ENCODE measurements at places on chromosomes 1 and 21. TPM values are rescaled to one million over a fixed set of nuclear protein-coding genes. Genes with fewer than 3 reads are reported as not detected.

The HSD3B2 gene
- total RNA-seq: not detected

GRCh38 chr1:65765631-65766030, 27.1 kb upstream of the PDE4B start:
- DNase-seq: no peak
- H3K27ac ChIP-seq: no peak overlapping the region
- no peaks in the 10 kb centered on the region for H3K27me3 ChIP-seq

DNA sequence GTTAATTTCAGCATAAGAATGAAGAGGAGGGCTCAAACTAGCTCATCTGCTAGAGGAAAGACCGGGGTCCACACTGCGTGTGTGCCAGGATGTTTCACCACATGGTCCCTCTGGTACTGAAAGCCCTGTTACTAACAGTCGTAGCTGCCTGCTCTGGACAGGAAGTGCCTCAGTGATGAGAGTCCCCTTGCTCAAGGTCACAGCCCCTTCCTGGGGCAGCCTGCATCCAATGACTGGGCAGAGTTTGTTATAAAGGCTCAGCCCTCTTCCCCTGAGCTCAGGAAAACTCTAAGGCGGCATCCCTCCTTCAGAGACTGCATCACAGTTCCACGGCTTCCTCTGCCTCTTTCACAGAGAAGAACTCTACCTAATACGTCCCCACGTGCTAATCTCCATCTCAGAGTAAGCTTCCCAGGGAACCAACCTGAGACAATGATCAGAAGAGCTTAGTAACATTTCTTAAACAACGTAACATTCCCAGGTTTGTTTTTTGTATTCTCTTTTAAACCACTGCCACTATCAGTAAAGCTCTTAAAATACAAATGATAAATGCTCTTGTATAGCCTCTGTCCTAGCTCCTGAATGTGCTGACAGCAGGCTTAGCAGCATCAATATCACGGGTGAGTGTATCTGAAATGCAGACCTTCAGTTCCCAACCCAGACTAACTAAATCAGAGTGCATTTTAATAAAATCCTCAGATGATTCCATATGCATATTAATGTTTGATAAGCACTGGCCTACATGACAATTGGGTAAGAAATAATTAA, 38.0 kb upstream of the ATP1A1 start:
- no peaks in the 10 kb centered on the region for H3K36me3 ChIP-seq
- peaks cover 3% of the 10 kb centered on the region for H3K4me1 ChIP-seq
- H3K27me3 ChIP-seq: no peaks in the 10 kb centered on the region
- H3K4me3 ChIP-seq: no peak overlapping the region
- peak; percentile 41 for DNase-seq

The SPEN gene
- total RNA-seq: 54.3 TPM

The MAN1A2 gene
- total RNA-seq: 25.4 TPM

The PBX1 gene
- 133 TPM for total RNA-seq

The DNALI1 gene
- 18.9 TPM for total RNA-seq

- DNase-seq: no peak
- no peak overlapping the region for H3K27ac ChIP-seq
- no peak overlapping the region for H3K4me3 ChIP-seq
- no peaks in the 10 kb centered on the region for H3K4me1 ChIP-seq
Measured at GRCh38 chr1:92442351-92442750, 44.4 kb downstream of the GFI1 start.

- H3K36me3 ChIP-seq: no peaks in the 10 kb centered on the region
- H3K27ac ChIP-seq: no peak overlapping the region
- H3K27me3 ChIP-seq: no peaks in the 10 kb centered on the region
- no peak for DNase-seq
- H3K4me3 ChIP-seq: no peak overlapping the region
Measured at GRCh38 chr1:25599969-25600610, 16.5 kb upstream of the MAN1C1 start.

DNA sequence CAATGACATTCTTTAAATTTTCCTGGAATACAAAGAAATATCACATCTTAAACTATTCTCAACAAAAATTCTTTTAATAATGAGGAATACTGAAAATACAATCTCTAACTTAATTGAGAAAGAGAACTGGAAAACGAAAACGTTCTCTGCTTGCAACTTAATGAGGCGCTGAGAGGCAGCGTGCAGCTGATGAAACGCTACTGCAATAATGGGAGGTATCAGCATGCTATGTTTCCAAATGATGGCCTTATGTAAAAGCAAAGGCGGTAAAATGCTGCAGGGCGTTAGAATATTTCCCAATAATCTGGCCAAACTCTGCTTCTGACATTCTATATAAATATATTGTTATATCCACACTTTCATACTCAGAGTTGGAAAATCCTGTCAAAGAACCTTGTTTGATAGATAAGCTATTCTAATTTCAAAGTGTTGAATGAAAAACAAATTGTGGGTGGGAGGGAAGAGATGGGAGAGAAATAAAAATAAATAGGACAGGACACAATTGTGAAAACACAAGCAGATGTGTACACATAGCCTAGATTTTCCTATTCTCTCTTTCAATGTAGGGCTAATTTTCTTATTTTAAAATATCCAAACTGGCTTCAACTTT, 70.9 kb downstream of the APP start:
- peaks cover 19% of the 10 kb centered on the region for H3K36me3 ChIP-seq
- H3K4me1 ChIP-seq: peaks cover 5% of the 10 kb centered on the region
- H3K27ac ChIP-seq: no peak overlapping the region
- H3K4me3 ChIP-seq: no peak overlapping the region

GRCh38 chr1:115266729-115267421, 71.2 kb downstream of the NGF start:
- no peaks in the 10 kb centered on the region for H3K27me3 ChIP-seq
- H3K4me3 ChIP-seq: no peak overlapping the region
- H3K36me3 ChIP-seq: no peaks in the 10 kb centered on the region
- no peaks in the 10 kb centered on the region for H3K4me1 ChIP-seq

- H3K27ac ChIP-seq: no peak overlapping the region
- peaks cover 14% of the 10 kb centered on the region for H3K27me3 ChIP-seq
- no peaks in the 10 kb centered on the region for H3K4me1 ChIP-seq
- no peaks in the 10 kb centered on the region for H3K36me3 ChIP-seq
- DNase-seq: no peak
- H3K4me3 ChIP-seq: no peak overlapping the region
Measured at GRCh38 chr1:161721738-161722343, 497 bp downstream of the FCRLB start.

GRCh38 chr1:155186067-155186793, 12.6 kb downstream of the TRIM46 start:
- H3K27me3 ChIP-seq: no peaks in the 10 kb centered on the region
- peak overlapping the region; percentile 22 for H3K4me3 ChIP-seq
- H3K36me3 ChIP-seq: peaks cover 32% of the 10 kb centered on the region
- H3K27ac ChIP-seq: no peak overlapping the region
- H3K4me1 ChIP-seq: peaks cover 3% of the 10 kb centered on the region

The SMIM12 gene
- 40.9 TPM for total RNA-seq

DNA sequence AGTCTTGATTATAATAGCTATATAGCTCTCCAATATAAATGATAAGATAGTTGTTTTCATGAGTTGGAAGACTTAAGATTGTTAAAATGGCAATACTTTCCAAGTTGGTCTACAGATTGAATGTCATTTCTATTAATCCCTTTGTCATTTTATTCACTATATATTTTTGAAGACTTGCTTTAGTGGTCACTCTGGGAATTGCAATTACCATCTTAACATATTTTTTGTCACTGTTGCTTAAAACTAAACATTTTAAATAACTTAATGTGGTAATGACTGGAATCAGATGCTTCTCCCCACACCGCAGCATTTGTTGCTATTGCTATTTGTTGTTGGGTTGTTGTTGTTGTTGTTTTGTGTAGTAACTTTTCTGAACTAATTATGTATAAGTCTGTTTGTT, 1592.9 kb downstream of the MRPL39 start:
- H3K4me3 ChIP-seq: no peak overlapping the region
- H3K27me3 ChIP-seq: no peaks in the 10 kb centered on the region
- no peaks in the 10 kb centered on the region for H3K4me1 ChIP-seq
- H3K36me3 ChIP-seq: peaks cover 9% of the 10 kb centered on the region
- no peak overlapping the region for H3K27ac ChIP-seq

The PRELP gene
- 0.07 TPM for total RNA-seq

GRCh38 chr1:108063703-108064102, 98.7 kb upstream of the VAV3 start:
- no peaks in the 10 kb centered on the region for H3K27me3 ChIP-seq
- DNase-seq: no peak
- no peak overlapping the region for H3K4me3 ChIP-seq
- H3K27ac ChIP-seq: no peak overlapping the region
- peaks cover 3% of the 10 kb centered on the region for H3K36me3 ChIP-seq

DNA sequence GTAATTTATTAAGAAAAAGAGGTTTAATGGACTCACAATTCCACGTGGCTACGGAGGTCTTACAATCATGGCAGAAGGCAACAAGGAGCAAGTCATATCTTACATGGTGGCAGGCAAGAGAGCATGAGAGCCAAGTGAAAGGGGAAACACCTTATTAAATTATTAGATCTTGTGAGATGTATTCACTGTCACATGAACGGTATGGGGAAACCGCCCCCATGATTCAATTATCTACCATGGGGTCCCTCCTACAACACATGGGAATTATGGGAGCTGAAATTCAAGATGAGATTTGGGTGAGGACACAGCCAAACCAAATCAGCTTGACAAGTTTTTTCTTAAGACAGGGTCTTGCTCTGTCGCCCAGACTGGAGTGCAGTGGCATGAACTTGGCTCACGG, 14.3 kb downstream of the DAP3 start:
- H3K27ac ChIP-seq: no peak overlapping the region
- no peaks in the 10 kb centered on the region for H3K27me3 ChIP-seq
- H3K4me3 ChIP-seq: no peak overlapping the region
- DNase-seq: no peak
- 0 out of 2 replicates have a peak, but pooled peaks cover 3% of the 10 kb centered on the region for H3K4me1 ChIP-seq
- peaks cover 31% of the 10 kb centered on the region for H3K36me3 ChIP-seq

GRCh38 chr21:26956216-26956615, 10.7 kb downstream of the ADAMTS5 start:
- no peaks in the 10 kb centered on the region for H3K36me3 ChIP-seq
- peaks cover 1% of the 10 kb centered on the region for H3K4me1 ChIP-seq
- H3K27me3 ChIP-seq: no peaks in the 10 kb centered on the region
- DNase-seq: no peak
- no peak overlapping the region for H3K4me3 ChIP-seq
- no peak overlapping the region for H3K27ac ChIP-seq

GRCh38 chr1:83500987-83501591, 497.8 kb downstream of the TTLL7 start:
- H3K36me3 ChIP-seq: no peaks in the 10 kb centered on the region
- H3K4me1 ChIP-seq: no peaks in the 10 kb centered on the region
- no peak for DNase-seq
- no peak overlapping the region for H3K27ac ChIP-seq
- H3K4me3 ChIP-seq: no peak overlapping the region
- H3K27me3 ChIP-seq: no peaks in the 10 kb centered on the region

- H3K36me3 ChIP-seq: peaks cover 23% of the 10 kb centered on the region
- H3K4me1 ChIP-seq: no peaks in the 10 kb centered on the region
- H3K27me3 ChIP-seq: no peaks in the 10 kb centered on the region
- H3K27ac ChIP-seq: no peak overlapping the region
- no peak for DNase-seq
- H3K4me3 ChIP-seq: no peak overlapping the region
Measured at GRCh38 chr1:65059930-65060538, 88.0 kb upstream of the AK4 start.

The OR2T35 gene
- not detected for total RNA-seq

DNA sequence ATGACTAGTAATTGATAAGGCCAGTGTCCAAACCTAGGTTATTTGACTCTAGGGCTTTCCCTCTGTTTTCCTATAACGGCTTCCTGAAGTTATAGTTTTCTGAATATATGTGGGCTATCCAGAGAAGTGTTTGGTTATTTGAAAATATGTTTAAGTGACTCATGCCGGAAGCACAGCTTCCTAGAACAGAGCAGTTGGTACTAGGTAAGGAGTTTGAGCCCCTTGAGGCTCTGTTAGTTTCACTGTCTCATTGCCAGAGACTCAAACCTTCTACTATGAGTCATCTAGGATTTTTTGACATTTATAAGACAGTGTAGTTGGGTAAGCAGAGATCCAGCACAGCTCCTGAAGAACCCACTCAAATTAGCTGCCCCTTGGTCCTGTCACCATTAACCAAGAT, 27.1 kb upstream of the LEPR start:
- no peaks in the 10 kb centered on the region for H3K27me3 ChIP-seq
- no peak overlapping the region for H3K4me3 ChIP-seq
- H3K4me1 ChIP-seq: no peaks in the 10 kb centered on the region
- no peak overlapping the region for H3K27ac ChIP-seq
- H3K36me3 ChIP-seq: no peaks in the 10 kb centered on the region
- DNase-seq: no peak

The GON4L gene
- 50.2 TPM for total RNA-seq

DNA sequence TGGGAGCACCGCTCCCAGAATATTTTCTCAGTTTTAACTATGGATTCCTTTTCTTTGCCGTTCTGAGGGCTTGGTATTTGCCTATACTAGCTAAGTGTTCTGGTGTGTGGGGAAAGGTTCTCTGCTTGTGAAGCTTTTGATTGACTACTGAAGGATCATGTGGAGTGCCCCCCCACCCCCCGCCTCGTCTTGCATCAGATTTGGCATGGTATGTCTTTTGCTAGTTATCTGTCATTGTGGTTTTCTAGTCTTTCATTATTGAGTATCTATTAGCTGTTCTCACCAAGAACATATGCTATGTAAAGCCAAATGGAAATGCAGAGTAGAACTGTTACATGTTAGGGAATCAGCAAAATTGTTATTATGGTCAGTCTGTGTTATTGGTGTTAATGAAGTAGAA, 58.3 kb downstream of the MACF1 start:
- H3K4me1 ChIP-seq: no peaks in the 10 kb centered on the region
- H3K27me3 ChIP-seq: no peaks in the 10 kb centered on the region
- H3K36me3 ChIP-seq: peaks cover 12% of the 10 kb centered on the region
- no peak overlapping the region for H3K4me3 ChIP-seq
- no peak for DNase-seq

DNA sequence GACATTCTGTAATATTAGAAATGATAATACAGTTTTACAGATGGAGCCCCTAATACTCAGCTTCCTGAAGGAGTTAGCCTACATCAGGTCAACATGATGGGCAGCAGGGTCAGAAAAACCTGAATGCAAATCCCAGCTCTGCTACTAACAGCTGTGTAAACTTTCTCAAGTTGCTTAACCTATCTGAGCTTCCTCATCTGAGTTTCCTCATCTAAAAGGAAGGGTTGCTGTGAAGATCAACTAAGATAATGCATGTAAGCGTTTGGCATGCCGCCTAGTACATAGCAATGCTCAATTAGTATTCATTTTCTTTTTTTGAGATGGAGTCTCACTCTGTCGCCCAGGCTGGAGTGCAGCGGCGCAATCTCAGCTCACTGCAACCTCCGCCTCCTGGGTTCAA, 18.4 kb upstream of the DESI2 start:
- H3K4me3 ChIP-seq: no peak overlapping the region
- H3K4me1 ChIP-seq: no peaks in the 10 kb centered on the region
- H3K36me3 ChIP-seq: no peaks in the 10 kb centered on the region
- H3K27ac ChIP-seq: no peak overlapping the region

DNA sequence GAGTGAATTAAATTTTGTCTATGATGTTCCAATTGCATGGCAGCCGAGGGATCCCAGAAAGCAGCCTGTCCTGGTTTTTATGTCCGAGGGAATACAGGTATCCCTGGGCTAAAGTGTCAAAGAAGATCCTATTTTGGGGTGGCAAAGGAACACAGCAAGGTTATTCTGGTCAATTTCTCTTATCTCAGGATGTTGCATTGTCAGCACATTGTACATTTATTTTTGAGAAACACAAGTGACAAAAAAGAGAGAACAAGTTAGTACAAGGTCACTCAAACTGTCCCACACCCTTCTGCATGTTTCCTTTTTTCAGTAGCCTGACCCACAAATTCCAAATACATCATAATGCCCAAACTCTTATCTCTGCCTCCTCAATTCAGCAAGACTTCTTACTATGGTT, 17.7 kb downstream of the RGS18 start:
- DNase-seq: no peak
- H3K27me3 ChIP-seq: no peaks in the 10 kb centered on the region
- no peaks in the 10 kb centered on the region for H3K4me1 ChIP-seq
- H3K36me3 ChIP-seq: no peaks in the 10 kb centered on the region
